NAMALWA (cell line): ENCODE measurements at places on chromosomes 1 and 21.

DNA sequence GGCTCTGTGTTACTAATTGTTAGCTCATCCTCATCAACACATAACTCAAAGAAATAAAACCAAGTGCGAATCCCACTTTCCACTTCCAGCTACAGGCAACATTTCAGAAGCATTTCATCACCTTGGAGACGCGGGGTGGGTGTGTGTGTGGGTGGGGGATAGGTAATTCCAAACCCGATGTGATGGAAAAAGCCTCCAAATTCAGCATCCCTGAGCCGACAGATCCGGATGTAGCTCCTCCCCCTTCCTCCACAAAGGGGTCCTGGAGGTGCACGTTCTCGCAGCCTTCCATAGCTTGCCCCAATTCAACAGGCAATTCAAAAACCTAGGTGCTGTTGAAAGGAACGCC, 486 bp downstream of the HSPA13 start:
- DNase-seq = no peak

- DNase-seq = no peak
These were observed 49.6 kb downstream of the EDN2 start for GRCh38 chr1:41434748-41435449.

- DNase-seq = no peak
These were observed 61.1 kb downstream of the SDC3 start for GRCh38 chr1:30847358-30847972.

DNA sequence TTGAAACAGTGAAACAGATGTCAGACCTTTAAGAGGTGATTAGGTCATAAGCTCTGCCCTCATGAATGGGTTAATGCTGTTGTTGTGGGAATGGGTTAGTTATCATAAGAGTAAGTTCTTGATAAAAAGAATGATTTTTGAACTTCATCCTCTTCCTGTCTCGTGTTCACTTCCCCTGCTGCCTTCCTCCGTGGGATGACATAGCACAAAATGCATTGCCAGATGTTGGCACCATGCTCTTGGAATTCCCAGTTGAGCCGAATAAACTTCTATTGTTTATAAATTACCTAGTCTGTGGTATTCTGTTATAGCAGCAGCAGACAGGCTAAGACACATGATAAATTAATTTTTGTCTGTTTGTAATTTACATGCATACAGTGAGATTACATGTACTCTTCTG, 112.0 kb upstream of the LRRC7 start:
- no peak for DNase-seq

DNA sequence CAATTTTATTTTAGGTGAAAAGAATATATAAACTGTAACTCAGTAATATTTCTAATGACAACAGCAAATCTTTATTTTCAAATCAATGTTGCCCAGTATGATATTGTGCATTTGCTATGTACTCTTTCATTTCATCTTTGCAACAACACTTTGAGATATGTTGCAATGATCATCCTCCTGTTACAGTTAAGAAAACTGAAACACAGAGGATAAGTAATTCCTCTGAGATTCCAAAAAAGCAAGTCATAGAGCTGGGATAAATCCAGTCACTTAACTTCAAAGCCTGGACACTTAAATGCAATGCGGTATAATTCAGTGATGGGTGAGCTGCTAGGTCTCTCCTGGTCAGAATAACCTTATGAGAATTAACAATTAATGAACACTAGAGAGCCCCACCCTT, 48.6 kb upstream of the EXO1 start:
- DNase-seq = no peak

DNA sequence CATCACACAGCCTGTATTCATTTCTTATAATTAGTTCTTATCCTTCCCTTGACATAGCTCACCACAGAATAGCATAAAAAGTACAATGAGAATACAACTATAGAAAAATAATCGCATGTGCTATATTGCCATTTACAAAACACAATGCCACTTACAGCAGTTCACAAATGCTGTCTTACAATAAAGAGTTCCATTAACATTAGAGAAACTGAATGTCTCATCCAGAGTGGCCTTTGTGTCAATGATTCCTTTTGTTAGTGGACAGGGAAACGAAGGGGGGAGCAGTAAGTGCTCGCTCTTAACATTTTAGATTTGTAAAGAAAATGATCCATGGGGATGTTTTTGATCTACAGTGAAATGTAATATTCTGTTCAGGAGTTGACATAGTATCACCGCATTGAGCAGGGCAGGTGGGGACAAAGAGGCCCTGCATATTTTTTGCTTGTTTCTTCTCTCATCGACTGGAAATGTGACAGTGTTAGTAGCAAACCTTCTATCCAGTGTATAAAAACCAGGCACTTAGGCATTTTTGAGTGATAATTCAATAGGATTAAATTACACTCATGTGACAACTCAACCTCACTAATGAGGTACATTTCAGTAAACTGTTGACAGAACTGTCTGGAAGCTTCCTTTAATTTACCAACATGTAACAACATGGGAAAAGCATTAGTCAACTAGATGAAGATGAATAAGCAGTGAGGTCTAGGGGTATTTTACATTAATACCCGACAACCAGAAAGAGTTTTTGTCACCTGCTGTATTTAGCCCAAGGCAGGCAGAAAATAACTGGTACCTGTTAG, 35.6 kb upstream of the RRP15 start:
- DNase-seq = no peak

DNA sequence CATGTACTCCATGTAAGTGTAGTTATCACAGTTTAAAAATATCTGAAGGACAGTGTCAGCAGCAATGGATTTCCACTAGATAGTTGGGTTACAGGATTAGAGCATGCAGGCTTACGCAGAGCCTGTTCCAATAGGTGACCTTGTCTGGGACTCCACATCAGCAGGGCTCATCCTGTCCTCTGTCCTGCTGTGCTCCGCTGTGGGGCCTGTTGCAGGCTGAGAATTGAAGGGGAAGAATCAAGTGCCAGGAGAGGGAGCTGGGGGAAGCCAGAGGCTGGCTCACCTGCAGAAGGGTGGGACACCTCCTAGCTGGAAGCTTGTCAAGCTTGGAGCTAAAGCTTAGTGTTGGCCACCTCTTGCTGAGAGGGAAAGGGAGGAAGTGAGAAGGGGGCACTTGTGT, 62.8 kb downstream of the XCL2 start:
- DNase-seq = no peak

DNA sequence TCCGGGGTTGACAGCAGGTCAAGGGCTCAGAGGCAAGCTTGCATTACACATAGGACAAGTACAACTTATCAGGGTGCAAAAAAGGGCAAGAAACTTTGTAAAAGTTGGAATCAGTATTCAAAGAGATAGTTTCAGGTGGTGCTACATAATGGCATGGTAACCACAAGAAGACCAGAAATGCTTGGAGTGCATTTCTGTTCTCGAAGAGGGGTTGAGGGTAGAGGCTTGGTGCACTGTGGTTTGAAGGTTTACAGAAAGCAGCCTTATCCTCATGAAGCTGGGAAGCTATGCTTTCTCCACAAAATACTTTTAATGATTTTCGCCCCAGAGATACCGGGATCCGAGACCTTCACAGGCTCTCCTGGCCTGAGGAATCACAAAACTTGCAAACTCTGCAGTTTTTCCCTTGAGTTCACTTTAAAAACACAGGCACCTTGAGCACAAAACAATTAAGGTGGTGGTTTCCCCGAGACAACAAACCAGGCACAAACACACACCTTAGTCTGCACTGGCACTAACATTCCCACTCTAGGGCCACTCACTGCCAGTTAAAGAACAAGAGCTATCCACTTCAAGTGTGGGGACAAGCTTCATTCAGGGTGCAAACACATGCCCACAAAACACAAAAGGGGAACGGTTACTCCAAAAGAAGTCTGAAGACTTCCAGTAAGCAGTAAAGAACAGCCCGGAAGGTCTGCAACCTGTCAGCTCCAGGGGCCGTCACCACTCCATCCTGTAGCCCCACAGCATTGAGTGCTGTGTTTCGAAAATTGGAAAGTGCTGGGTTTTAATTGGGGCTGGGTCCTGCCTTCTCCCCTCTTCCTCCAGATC, 29.8 kb upstream of the NFIA start:
- no peak for DNase-seq

DNA sequence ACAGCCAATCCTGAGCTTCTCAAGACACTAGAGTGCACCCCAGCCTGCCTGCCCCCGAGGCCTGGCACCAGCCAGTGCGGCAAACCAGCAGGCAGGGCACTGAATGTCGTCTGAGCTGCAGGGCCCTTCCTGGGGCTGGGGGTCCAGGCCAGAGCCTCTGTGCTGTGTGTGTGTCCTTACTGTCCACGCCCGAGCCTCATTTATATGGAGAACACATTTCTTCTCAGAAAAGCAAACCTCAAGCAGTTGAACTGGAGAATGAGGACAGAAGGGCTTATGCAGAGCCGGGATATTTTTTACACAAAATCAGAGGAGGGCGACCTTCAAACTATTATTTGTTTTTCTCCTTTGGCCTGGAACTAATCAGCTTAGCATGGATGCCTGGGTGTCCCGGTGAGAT, 52.7 kb downstream of the POFUT2 start:
- DNase-seq = no peak

- DNase-seq = no peak
These were observed 85.4 kb upstream of the KAZN start for GRCh38 chr1:14513111-14513510.

- DNase-seq = no peak
These were observed 7.3 kb downstream of the SYNC start for GRCh38 chr1:32695098-32695904.

- DNase-seq = no peak
These were observed 3.7 kb upstream of the CDC14A start for GRCh38 chr1:100348549-100349144.

DNA sequence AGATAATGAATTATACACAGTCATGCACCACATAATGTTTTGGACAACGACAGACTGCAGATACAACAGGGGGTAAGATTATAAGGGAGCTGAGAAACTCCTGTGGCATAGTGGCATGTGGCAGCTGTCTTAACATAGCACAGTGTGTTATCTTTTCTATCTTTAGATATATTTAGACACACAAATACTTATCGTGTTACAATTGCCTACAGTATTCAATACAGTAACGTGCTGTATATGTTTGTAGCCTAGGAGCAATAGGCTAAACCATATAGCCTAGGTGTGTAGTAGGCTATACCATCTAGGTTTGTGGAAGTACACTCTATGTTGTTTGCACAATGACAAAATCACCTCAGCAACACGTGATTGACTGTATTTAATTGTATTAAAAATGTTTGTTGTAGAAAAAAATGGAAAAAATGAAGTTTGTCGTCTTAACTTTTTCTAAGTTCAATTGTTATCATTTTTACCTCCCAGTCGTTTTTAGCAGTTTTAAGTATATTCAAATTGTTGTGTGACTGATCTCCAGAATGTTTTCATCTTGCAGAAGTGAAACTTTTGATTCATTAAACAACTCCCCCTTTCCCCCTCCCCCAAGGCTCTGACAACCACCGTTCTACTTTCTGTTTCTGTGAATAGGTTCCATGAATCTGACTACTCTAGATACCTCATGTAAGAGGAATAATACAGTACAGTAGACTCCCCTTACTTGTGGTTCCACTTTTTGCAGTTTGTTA, 351.0 kb upstream of the B3GALT2 start:
- peak; percentile 83 for DNase-seq
